ENCODE measurements at places on chromosomes 11 and 22.

GRCh38 chr22:30516731-30517130 is 11.2 kb upstream of the SEC14L4 start:
- DNase-seq: no peak

- no peak for DNase-seq
Measured at GRCh38 chr11:828506-829175, 922 bp downstream of the CRACR2B start.

GRCh38 chr11:21612326-21612725 is 580.6 kb upstream of the ANO5 start:
- DNase-seq: no peak

GRCh38 chr22:37266581-37267134 is 15.7 kb upstream of the CYTH4 start:
- no peak for DNase-seq

GRCh38 chr11:59158206-59159068 is 13.5 kb upstream of the DTX4 start:
- peak; percentile 66 for DNase-seq

DNA sequence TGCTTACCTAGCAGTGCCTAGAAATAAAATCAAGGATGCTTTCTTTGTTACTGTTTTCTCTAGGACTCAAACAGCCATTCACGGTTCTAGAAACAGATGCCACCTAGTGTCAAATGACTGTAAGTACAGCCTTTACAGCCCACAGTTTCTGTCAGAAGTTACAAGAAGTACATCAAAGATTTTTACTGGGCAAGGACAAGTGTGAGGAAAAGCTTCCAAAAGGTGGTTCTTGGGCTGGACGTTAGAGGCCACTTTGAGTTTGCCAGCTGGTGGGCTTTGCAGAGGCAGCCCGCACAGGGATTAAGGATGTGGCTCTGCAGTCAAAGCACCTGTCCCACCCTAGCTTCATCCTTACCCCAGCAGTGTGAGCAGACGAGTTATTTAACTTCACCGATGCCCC is 6.9 kb downstream of the KMT5B start:
- DNase-seq: no peak

DNA sequence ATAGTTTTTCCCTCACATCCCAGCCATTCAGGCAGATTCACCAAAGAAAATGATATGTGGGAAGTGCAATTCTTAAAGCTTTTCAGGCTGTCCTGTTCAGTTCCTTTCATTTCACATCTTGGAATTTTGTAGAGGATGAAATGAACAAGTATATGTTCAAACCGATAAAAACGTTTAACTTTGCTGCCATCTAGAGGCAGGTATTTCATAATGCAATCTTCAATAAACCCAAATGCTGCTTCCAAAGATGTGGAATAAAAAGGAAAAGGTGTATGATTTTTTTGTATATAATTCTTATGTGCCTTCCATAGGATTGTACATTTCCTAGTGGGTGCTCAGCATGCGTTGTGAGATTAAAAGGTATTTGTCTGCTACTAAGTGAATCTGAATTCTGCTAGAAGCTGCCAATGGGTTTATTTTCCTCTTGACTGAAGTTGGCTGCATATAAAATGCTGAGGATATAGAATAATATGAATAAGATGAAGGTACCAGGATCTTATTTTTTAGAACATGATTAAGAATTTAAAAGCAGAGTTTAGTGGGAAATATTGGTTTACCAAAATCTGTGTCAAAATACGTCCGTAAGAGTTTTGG is 199.3 kb downstream of the PGR start:
- DNase-seq: no peak

GRCh38 chr11:116778556-116778955 is 5.8 kb upstream of the BUD13 start:
- no peak for DNase-seq

- DNase-seq: no peak
Measured at GRCh38 chr22:47434336-47435203, 672.1 kb downstream of the TBC1D22A start.

DNA sequence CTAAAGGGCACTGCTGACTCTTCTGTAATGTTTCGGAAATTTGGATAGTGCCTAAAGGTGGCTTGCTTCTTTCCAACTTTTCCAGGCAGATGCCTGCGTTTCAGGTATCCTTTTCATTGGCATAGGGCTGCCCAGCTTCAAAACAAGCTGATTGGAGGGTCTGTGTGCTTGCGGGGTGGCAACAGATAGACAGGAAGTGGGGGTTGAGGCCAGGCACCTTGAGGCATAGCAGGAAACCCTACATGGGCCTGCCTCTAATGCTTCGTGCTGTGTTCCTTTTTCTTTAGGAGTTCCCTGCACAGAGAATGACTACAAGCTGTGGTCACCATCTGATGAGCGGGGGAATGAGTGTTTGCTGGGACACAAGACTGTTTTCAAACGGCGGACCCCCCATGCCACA is 92.2 kb upstream of the SORL1-AS1 start:
- no peak for DNase-seq

DNA sequence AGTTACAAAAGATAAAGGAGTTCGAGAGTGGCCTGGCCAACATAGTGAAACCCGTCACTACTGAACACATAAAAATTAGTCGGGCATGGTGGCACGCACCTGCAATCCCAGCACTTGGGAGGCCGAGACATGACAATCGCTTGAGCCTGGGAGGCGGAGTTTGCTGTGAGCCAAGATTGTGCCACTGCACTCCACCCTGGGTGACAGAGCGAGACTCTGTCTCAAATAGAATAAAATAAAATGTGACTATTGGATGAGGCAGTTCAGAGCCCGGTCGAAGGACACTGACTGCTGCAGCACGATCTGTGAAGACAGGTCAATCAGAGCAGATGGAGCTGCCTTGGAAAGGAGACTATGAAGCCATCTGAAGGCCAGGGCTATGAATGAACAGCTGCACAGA is 37.7 kb upstream of the ANO1 start:
- peak; percentile 0 for DNase-seq

- DNase-seq: no peak
Measured at GRCh38 chr11:132942611-132943356, 589.5 kb downstream of the OPCML start.

DNA sequence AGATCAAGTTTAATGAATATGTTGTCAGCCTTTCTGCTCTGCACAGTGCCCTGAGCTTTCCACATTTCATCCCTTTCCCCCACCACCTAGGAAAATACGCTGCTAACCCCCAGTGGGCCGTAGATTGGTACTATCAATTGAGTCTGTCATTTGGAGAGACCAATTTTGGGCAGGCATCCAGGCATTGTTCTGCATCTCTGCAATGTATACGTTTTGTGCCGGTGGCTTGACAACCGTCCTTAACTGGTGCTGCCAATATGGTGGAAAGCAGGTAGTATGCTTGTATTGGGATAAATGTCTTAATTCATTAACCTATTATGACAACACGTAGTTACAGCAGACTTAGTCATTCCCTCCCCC is 1.3 kb downstream of the ELMOD1 start:
- no peak for DNase-seq

- DNase-seq: no peak
Measured at GRCh38 chr22:49810363-49811019, 17.2 kb downstream of the BRD1 start.

DNA sequence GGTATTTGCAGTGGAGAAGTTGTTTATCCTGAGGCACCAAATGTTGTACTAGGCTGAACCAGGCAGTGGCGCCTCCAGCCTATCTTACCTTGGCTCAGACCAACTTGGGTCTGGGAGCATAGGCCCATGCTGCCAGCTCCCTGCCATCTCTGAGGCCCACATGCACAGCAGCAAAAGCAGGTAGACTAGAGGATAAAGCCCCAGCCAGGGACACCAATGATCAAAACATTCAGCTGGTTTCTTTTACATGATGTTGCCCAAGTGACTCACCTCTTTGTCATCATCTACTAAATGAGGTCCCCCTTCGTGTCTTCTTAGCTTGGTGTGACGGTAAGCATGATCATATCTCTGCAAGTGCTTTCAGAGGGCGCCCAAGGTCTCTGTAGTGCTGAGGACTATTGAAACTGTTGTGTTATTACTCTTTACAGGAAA is 112.1 kb upstream of the DRD2 start:
- no peak for DNase-seq

DNA sequence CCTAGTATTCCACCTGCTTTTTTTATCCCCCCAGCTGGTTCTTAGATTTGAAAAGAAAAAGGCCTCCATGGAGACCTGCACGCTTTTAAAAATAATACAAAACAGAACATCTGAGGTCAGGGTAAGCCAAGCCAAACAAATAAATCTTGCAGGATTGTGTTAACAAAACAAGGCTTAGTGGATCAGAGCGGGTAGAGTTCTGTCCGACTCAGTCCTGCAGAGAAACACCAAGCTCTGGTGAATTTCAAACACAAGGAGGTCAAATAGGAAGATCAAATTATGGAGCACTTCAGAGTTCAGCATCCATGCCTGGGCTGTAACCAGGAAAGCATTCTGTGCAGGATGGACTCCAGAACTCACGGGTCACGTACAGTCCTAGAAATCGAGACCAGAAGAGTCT is 86.9 kb downstream of the SYN3 start:
- DNase-seq: no peak

DNA sequence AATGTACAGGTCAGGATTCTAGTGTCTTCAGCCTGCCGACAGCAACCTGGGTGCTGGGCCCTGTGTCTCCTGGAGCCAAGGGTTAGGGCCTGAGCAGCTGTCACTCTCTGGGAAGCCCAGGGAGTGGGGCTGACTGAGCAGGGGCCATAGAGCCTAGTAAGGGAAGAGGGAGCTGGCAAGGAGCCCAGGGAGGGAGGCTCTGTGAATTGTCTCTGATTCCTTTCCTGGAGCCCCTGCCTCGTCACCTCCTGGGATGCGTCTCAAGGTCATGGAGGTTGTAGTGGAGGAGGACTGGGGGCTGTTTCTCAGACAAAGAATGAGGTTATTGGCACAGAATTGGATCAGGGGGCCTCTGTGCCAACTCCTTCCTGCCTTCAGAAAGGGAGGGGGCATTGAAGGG is 11.8 kb downstream of the SOX10 start:
- DNase-seq: no peak

- DNase-seq: no peak
Measured at GRCh38 chr22:41831828-41832552, 915 bp upstream of the SREBF2 start.

DNA sequence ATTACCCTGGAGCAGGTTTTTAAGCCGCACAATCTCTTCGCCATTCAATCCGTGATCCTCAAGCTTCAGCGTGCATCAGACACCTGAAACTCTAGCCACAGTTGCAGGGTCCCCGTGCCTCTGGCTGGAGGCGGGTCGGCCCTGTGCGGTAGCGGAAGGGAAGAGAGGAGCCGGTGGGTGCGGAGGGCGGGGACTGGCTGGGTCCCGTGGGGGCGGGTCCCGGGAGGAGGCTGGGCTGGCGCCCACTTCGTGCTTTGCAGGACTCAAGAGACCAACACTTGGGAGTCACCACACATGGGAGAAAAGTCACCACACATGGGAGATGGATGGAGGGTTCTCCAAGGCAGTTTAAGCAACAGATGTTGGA is 772 bp downstream of the C22orf15 start:
- peak; percentile 71 for DNase-seq

DNA sequence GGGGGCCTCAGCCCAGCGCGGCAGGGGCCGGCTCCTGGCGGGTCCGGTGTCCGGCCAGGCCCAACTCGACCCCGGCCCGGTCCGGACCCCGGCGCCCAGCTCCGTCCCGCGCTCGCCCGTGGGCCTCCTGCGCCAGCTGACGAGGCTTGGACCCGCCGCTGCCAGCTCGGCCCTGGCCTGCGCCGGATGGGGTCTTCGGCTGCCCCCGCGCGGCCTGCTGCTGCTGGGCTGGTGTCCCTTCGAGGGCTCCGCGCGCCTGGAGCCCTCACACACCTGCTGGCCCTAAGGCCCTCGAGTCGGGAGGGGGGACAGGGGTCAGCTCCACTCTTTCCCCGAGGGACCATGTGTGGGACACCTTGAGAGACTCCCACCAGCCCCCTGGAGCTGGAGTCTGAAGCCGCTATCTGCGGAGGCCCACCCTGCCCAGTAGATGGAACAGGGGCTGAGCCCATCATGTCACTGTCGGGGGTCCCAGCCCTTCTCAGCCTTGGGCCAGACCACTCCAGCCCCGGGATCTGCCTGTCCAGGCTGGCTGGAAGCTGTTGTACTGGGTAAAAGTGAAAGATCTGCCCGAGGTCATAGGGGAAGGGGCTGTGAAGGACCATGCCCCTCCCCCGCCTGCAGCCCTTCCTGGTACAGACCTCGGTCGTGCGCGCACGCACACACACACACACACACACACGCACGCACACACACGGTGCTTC is 768 bp upstream of the CDKN1C start:
- no peak for DNase-seq

GRCh38 chr11:69249311-69250185 is 44.4 kb upstream of the MYEOV start:
- no peak for DNase-seq

DNA sequence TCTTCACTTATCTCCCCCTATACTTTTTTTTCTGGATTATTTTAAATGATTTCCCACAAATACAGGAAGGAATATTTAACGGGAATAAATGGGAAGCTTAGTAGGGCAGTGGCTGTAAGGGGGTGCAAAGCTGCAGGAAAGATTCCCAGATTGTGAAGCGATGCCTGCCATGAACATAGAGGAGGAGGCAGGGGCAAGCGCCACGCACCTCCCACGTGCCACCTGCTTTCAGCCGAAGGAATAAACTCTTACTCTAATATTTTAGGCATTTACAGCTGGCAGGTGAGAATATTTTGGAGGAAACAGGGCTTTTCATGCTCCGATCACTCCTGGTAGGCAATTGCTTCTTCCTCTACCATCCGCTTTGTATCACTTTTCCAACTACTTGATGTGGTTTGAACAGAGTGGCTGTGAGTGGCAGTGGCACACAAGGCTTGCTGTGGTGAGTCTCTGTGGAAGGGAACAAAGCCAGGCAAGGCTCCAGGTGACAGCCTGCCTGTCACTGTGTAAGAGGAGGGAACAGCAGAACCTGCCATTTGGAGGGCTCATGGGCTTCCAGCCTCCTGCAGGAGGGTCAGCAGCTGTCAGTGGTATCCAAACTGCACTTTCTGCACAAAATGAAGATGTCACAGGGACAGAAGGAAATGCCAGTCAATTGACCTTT is 54.5 kb upstream of the PLET1 start:
- no peak for DNase-seq

DNA sequence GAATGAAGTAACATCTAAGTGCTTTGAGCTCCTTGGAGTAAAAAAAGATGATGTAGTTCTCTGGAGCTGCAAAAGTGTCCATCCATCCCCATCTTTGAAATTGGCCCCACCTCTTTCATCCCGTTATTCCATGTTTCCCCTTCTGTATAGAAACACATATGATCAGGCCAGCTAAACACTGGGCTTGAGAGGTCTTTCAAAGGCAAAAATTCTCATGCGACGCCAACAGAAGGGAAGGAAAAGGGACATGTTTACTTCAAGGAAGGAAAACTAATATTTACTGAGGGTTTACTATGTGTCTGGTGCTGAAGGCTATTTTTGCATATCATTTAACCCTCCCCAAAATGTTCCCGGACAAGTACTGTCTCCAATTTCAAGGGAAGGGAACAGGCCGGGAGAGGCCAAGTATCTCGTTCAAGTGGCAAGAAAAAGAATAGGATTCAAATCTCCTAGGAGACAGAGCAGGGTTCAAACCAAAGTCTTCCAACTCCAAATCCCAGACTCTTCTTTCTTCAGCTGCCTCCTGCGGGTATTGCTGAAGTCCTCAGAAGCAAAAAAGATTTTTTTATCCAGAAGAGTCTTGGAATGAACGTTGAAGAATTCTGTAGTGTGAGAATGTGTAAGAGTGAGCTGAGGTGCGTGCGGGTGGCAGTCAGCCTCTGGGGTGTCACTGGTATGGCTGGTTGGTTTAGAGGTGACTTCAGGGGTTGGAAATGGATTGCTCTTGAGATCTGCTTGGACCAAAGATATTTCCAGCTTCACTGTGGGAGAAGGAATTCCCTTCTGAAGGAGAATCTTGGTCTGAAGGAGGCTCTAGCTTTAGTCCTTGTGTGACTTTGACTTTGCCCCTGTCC is 10.1 kb downstream of the TECTA start:
- no peak for DNase-seq

- DNase-seq: no peak
Measured at GRCh38 chr22:30361916-30362650, 5.3 kb downstream of the CCDC157 start.
